ENCODE measurements at places on chromosomes 3 and 15.

- DNase-seq: no peak
Observed at GRCh38 chr15:48993380-48993779, 29.7 kb upstream of the SHC4 start.

GRCh38 chr3:85875589-85875988 is 916.8 kb downstream of the CADM2 start:
- no peak for DNase-seq

GRCh38 chr3:49930922-49931321 is 1.3 kb upstream of the MON1A start:
- DNase-seq: no peak

DNA sequence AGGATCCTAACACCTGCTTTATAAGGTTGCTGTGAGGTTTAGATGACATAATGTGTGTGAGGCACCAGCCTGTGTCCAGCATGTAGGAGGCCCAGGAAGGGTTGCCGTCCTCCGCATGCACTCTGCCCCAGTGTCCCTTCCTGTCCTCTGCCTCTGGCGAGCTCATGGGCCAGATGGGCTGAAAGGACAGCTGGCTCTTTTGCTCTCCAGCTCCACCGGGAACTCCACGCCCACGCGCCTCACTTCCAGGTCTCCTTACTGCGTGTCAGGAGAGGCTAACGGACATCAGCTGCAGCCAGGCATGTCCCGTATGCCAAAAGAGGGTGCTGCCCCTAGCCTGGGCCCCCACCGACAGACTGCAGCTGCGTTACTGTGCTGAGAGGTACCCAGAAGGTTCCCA is 12.2 kb downstream of the MUC20 start:
- no peak for DNase-seq

GRCh38 chr3:146589899-146590508 is 15.1 kb downstream of the PLSCR5 start:
- DNase-seq: no peak

DNA sequence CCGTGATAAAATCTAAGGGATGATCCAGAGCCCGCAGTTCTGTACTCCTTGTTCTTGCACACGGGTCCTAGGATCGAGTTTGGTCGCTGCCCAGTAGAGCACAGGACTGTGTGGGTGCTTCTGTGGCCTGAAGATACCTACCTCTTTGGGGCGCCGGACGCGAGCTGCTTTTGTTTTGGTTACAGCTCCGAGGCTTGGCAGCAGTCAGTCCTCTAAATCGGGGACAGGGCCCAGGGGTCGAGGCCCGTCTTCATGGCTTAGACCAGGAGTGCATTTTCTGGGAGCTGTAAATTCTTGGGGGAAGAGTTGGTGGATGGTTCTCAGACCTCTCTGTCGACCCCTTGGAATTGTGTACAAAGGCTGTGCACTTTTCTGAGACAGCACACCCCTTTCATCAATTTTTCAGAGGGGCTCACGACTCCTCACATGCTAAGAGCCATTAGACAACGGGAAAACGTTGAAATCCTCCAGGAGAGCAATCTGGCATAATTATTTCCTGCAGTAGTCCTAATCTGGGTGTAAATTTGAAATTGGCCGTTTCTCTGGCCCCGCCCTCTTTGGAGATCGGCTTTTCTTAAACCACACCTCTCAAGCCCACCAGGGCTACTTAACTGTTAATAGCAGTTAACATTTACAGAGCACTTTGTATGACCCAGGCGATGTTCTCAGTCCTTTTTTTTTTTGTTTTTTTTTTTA is 928 bp downstream of the CEP97 start:
- DNase-seq: peak; percentile 45

- DNase-seq: no peak
Observed at GRCh38 chr3:4387210-4388204, 79.6 kb downstream of the SUMF1 start.
